ENCODE measurements at places on chromosomes 5 and 9.

DNA sequence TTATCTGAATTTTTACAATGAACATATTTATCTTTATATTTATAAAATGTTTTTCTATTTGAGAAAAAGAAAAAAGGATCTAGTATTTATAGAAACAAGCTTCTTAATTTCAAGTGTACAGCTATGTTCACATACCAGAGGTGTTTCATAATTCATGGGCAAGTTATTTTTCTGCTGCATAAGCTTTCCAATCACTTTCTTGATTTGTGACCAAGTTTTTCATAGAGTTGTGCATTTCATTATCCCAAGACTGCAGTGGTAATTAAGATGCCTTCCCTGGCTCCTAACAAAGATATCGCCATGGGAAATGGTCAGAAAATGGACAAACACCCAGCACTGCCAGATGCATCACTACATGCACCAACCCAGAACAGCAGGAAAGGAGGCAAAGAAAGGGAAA, 124.6 kb downstream of the GNAQ start:
- no peak for DNase-seq

- peak; percentile 30 for DNase-seq
Observed at GRCh38 chr9:104748359-104749031, 1.0 kb downstream of the NIPSNAP3A start.

DNA sequence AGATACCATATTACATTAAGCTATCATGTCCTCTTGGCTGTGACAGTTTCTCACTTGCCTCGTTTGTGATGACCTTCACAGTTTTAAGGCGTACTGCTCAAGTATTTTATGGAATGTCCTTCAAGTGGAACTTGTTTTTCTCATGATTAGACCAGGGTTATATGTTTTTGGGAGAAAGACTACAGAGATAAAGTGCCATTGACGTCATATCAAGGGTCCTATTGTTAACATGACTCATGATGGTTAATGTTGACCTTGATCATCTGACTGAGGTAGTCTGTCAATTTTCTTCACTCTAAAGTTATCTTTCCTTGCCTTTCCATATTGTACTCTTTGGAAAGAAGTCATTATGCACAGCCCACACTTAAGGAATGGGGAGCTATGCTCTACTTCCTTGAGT, 17.8 kb upstream of the PTBP3 start:
- no peak for DNase-seq

GRCh38 chr5:124663101-124663506, 83.3 kb downstream of the ZNF608 start:
- no peak for DNase-seq

Measured in amniotic stem cell (primary cell).